SK-MEL-5 (cell line): ENCODE measurements at places on chromosomes 4 and X. TPM values are rescaled to one million over a fixed set of nuclear protein-coding genes. Genes with fewer than 3 reads are reported as not detected.

DNA sequence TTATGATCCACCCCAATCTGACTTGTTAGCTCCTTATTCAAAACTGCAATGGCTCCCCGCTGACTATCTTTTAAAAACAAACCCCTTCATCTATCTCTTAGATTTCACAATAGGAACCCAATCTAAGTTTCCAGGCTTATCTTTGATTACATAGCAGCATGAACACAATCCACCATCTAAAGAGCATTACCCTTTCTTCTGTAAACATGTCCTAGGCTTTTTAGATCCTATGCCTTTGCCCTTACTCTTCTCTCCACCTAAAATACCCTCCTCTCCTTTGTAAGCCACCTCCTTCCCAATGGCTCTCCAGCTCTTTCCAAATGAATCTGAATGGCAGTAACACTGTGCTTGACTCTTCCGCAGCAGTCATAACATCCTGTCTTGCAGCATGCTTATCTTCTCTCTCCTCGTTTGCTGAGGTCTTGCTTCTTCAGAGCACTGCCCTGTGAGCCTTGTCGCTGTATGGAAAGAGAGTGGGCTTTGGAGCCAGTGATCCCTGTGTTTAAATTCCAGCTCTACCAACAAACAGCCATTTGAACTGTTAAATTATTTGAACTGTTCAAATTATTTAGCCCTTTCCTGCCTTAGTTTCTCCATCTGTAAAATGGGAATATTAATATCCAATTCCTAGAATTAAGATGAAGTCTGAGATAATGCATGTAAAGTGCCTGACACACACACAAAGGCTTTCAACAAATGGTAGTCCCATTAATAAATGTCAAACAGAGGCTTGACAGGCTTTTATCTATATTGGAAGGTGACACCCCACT lies 16.2 kb upstream of the TSPAN5 start:
- no peak for DNase-seq

STBD1 gene
- 0.29 and 1.2 TPM in 2 replicates for total RNA-seq

- peak; percentile 20 for DNase-seq
These were observed 661 bp downstream of the SPIN4 start for GRCh38 chrX:63350465-63350877.

ZRSR2 gene
- 3.8 and 7.0 TPM in 2 replicates for total RNA-seq

- DNase-seq, result no peak
These were observed 412.4 kb downstream of the DMD start for GRCh38 chrX:32798990-32799389.

DNA sequence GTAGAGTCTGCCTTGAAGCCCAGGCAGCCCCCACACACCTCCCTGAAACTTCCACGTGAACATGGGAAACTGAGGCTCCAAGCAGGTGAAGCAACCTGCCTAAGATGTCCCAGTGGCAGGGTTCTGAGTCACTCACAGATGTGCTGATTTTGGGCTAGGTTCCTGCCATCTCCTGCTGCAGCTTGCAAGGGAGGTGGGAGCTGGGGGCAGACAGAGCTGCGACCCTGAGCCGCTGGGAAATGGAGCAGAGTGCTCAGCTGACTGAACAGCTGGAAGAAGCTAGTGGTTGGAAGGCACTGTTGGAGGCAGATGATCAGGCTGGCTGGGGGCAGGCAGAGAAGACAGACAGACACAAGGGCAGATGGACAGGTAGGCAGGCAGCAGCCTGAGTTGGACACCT lies 3.6 kb upstream of the FATE1 start:
- no peak for DNase-seq

MXD4 gene
- total RNA-seq, result 9.7 and 10.9 TPM in 2 replicates

GRCh38 chr4:69656653-69657158 lies 3.7 kb upstream of the UGT2A1 start:
- DNase-seq, result no peak

HADH gene
- 8.1 and 10.4 TPM in 2 replicates for total RNA-seq
